Smooth muscle cell of bladder (primary cell): ENCODE measurements at places on chromosomes 5 and 9. TPM values are rescaled to one million over a fixed set of nuclear protein-coding genes. Genes with fewer than 3 reads are reported as not detected.

Gene LIFR
- total RNA-seq, result 41.3 and 49.4 TPM in 2 replicates

Gene DOCK2
- total RNA-seq, result 2.0 and 4.4 TPM in 2 replicates

Gene SLC22A4
- total RNA-seq, result 0.83 and 1.00 TPM in 2 replicates

Gene PALM2AKAP2
- 9.7 and 15.6 TPM in 2 replicates for total RNA-seq

Gene ADAMTS6
- 58.6 and 72.2 TPM in 2 replicates for total RNA-seq

Gene ARHGEF39
- 0.09 and 0.28 TPM in 2 replicates for total RNA-seq

Gene IL5
- total RNA-seq, result not detected in 2 replicates

Gene TEX48
- not detected in 2 replicates for total RNA-seq

Gene GMCL2
- total RNA-seq, result not detected in 2 replicates

Gene SEMA4D
- 0.09 and 0.71 TPM in 2 replicates for total RNA-seq

Gene MIGA2
- 22.7 and 23.0 TPM in 2 replicates for total RNA-seq

Gene NR6A1
- total RNA-seq, result 0.09 and 0.14 TPM in 2 replicates

Gene TNC
- 46.8 and 73.0 TPM in 2 replicates for total RNA-seq

Gene LEAP2
- 0.14 and 0.37 TPM in 2 replicates for total RNA-seq

Gene C9
- total RNA-seq, result 0.18 TPM in 1 of 2 replicates, not detected in the other

Gene FOXD4L5
- under 0.01 TPM in 2 replicates for total RNA-seq

Gene FOXD1
- total RNA-seq, result 0.28 and 0.65 TPM in 2 replicates

Gene PCDHGB4
- total RNA-seq, result 26.9 and 27.5 TPM in 2 replicates

Gene CDX1
- total RNA-seq, result under 0.01 and 0.09 TPM in 2 replicates

Gene STPG3
- total RNA-seq, result not detected in 2 replicates

Gene WDR38
- total RNA-seq, result not detected in 2 replicates

Gene SELENOP
- 98.6 and 131 TPM in 2 replicates for total RNA-seq

Gene PSD2
- under 0.01 TPM in 2 replicates for total RNA-seq

Gene IFT74
- 16.2 and 17.4 TPM in 2 replicates for total RNA-seq

Gene CD274
- 0.85 and 2.2 TPM in 2 replicates for total RNA-seq

Gene PAEP
- total RNA-seq, result not detected in 2 replicates

Gene EQTN
- total RNA-seq, result not detected in 2 replicates

Gene TAL2
- total RNA-seq, result not detected in 2 replicates

Gene FAM78A
- total RNA-seq, result 0.43 and 0.55 TPM in 2 replicates

Gene ENTREP1
- total RNA-seq, result not detected in 2 replicates

Gene SLC9A3
- total RNA-seq, result 0.43 and 0.55 TPM in 2 replicates

Gene COL23A1
- under 0.01 TPM in 1 of 2 replicates, not detected in the other for total RNA-seq

Gene UTP15
- total RNA-seq, result 14.5 and 18.9 TPM in 2 replicates

Gene KIF4B
- under 0.01 TPM in 1 of 2 replicates, not detected in the other for total RNA-seq

Gene SOX30
- total RNA-seq, result not detected in 2 replicates

Gene RASEF
- total RNA-seq, result 0.14 and 0.18 TPM in 2 replicates
